ENCODE measurements at places on chromosomes 2 and 18.

DNA sequence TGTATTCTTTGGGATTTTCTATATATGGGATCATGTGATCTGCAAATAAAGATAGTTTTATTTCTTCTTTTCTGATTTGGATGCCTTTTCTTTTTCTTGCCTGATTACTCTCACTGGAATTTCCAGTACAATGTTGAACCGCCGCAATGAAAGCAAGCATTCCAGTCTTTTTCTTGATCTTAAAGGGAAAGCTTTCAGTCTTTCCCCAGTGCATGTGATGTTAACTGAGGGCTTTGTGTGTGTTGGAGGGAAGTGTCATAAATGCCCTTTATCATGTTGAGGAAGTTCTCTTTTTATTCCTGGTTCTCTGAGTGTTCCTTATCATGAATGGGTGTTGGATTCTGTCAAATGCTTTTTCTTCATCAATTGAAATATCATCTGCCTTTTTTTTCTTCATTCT is 16.9 kb upstream of the CYBRD1 start:
- DNase-seq = peak; percentile 45

GRCh38 chr2:83071352-83071751 is 1387.7 kb downstream of the SUCLG1 start:
- no peak for DNase-seq

DNA sequence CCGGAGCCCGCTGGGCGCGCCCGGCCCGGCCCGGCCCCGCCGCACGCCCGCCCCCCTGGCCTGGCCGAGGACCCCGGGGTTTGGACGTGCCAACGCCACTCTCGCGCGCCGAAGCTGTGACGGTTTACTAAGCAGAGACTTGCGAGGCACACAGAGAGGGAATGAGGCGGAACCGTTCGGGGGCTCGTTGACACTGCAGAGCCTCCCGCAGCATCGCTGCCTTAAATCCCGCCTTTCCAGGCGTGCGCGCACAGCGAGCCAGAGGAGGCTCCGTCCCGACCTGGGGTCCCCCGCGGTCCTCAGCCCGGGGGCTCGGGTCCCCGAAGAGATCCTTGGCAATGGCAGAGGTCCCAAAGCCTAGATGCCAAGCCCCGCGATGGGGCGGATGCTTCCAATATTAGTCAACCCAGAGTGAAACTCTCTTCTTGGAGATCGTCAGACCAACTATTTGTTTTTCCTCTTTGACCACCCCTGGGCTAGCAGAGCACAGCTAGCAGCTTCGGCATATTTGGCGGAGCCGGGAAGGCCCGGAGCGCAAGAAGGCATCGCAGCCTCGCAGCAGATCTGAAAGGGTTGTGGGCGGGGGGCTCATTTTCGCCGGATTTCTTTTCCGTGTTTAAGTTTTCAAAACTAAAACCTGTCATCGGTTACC is at the start of gene ZNF385B:
TSS of gene ZNF385B (minus strand) at position 197 of the 652 bp plus-strand sequence.
- no peak for DNase-seq

DNA sequence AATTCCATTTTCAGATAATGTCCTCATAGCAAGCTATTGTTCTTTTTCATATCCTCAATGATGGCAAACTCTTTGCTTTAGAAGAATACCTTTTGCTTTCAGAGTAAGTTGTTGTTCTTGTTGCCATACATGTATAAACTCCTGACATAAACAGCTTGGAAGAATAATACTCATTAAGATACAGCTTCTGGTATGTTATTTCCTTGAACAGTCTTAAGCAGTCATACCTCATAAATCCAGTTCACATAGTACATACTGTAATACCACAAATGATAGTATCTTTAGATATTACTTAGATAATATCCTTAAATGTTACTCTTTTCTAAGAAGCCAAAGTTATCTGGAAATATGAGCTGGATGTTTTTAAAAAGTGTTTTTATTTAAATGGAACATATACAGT is 23.2 kb downstream of the METTL8 start:
- no peak for DNase-seq

DNA sequence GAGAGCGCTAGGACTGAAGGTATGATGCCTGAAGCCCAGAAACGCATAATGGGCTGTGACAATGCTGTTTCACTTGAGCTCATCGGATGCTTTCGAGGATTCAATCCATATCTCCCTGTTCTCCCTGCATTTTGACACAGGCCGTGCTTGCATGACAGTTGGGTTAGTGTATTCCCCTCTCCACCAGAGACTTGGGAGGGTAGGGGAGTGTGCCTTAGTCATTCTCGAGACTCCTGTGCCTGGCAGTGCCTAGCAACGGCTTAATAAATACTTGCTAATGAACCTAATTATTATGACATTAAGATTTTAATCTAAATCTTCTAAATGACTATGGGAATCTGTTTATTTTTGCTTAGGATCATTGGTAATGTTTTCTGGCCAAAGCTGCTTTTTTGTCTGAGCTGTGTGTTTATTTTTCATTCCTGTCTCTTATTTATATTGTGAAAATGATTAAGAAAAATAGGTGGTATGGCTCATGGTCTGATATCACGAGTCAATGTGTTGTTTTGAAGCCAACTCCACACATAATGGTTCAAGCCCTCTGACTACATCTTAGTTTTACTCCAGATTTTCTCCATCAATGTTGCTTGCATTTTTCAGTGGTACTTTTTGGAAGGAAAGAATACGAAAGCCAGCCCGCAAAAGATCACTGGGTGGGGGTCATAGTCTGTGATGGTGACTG is 61.3 kb downstream of the NEDD4L start:
- DNase-seq = no peak

DNA sequence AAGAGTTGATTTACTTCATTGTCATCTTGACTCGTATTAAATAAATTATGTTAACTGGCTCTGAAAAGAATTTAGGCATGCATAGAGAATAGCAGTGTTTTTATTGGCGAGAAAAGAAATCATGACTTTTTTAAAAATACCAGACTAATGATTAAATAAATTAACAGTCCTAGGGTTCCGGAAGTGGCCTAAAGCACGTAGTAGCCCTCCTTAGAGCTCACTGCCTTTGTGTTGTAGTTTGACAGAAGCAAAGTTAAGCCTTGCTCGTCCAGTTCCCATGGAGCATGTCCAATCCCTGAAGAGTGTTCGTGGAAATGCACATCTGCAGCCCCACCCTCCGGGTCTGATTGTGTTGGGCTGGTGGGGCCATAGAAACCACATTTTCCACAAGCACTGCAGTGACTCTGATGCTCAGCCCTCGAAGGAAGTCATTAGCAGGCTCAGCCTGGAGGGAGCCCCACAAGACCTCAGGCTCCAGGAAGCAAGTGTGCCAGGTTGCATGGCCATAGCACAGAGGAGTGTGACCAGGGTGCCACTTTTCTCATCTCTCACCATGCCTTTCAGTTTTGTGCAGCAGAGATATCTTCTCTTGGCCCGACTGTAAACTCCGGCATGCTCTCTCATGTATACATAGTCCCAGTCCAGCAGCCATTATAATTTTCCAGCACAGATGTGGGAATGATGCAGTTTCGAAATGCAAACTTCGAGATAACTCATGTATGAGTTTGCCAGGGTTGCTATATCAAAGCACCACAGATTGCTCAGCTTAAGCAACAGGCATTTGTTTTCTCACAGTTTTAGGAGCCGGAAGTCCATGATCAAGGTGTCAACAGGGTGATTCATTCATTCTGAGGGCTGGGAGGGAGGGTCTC is 188.6 kb upstream of the SH3BP4 start:
- peak; percentile 86 for DNase-seq

DNA sequence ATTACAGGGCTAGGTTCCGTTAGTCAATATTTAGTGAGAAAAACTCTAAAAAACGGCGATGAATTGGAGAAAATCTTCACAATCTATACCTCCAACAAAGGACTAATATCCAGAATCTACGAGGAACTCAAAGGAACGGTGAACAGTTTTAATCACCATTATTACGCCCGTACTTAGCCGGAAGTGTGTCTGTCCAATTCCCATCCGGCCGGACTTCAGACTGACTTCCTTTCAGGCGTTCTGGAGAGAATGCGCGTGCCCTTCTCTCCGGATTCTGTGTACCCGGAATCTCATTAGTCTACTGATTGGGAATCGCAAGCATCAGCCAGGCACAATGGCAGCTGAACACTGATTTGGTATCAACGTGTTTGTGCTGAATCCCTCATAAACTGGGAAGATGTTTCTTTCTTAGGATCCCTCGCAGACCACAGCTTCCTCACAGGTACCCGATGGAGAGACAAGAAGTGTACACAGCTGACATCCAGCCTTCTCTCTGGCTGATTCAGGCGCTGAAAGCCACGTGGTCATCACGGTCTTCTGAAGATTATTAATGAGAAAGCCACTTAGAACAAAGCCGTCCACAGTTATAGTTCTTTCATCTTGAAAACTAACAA is 239.9 kb downstream of the ZNF516 start:
- no peak for DNase-seq

DNA sequence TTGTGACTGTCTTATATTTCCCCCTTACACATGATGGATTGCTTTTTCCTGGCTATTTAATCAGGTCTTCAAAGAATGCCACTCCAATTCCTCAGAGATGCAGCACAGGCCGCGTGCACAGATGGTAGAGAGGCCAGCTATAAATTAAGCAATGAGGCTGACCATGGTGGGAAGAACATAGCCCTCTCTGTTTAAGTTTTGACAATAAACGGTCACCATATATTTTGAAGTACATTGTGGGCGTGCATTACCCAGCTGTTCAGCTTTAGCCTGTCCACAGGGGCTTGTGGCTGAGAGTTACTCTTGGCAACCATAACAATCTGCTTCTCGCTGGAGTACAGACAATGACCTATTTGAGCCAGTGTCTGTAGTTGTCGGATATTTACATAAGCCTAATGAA is 730.8 kb downstream of the DCC start:
- no peak for DNase-seq

GRCh38 chr18:47772374-47773248 is 157.8 kb downstream of the SMAD2 start:
- DNase-seq = peak; percentile 43

DNA sequence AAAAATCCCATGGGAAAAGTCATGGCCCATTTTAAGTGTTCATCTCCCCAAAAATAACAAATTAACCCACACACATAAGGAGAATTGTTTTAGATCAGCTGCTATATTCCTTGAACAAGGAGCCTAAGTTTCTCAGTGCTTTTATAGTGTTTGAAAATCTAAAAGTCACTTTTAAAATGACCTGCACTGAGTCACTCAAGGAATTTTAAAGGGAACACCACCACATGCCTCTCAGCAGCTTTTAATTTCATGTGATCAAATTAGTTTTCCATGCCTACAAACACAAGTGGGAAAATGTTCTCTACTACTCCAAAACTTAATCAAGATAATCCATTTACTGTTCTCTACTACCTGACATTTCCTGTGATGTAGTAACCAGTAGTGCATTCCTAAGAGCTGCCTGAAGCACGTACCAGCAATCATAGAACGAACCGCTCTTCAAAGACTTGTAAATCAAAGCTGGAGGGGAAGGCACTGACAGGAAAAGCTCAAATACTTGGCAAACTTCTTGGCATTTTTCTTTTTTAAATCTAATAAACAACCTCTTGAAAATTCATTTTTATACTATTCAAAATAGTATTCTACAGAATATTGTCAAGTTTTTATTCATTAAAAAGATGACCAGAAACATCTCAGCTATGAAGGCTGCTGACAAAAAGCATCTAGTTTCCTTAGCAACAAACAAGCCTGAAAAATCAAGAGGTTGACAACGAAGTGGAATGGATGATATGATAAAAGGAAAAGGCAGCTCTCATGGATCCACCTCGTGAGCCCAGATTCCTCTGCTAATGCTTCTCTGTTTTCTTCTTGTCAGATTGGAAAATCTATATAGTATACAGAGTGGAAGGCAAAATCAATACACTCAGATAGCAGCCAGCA is 37.2 kb downstream of the LRPPRC start:
- no peak for DNase-seq

DNA sequence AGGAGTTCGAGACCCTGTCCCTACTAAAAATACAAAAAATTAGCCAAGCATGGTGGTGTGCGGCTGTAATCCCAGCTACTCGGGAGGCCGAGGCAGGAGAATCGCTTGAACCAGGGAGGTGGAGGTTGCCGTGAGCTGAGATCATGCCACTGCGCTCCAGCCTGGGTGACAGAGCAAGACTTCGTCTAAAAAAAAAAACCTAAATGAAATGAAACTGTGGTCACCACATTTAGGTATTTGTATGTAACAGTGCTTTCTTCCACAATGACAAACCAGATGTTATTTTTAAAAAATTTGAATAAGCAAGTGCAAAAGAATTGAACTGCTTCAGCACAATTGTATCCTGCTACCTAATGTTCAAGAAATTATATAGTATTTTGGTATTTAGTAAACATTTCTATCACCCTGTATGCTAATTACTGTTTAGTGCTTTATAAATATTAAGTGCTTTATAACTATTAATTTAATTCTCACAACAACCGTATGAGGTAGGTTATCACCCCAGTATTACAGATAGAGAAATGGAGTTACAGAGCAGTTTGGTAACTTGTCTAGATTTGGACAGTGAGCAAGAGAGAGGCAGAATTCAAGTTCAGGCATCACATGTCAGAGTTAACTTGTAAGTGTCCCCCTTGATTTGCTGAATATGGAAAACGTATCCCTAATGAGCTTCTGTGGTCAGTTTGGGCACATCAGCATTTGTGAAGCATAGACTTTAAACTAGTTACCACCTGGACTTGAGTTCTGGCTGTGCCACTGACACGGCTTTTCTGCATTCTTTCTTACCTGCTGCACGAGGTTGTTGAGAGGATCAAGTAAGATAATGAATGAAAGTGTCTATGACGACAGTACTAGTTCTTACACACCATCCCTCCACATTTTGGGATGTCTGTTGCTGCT is 14.4 kb downstream of the PHLPP1 start:
- DNase-seq = no peak

GRCh38 chr18:21315741-21316197 is 73.7 kb downstream of the GREB1L start:
- DNase-seq = peak; percentile 72
